Brain microvascular endothelial cell (primary cell): ENCODE measurements at places on chromosomes 16 and 17.
A peak's percentile ranks its signal among the peaks of the same experiment; 100 is the strongest.

GRCh38 chr17:4766723-4767122 lies 5.0 kb upstream of the TM4SF5 start:
- DNase-seq: no peak

- DNase-seq: no peak
These were observed 6.0 kb downstream of the MXRA7 start for GRCh38 chr17:76704805-76705204.

- no peak for DNase-seq
These were observed 23.5 kb upstream of the DHRS13 start for GRCh38 chr17:28926366-28926765.

DNA sequence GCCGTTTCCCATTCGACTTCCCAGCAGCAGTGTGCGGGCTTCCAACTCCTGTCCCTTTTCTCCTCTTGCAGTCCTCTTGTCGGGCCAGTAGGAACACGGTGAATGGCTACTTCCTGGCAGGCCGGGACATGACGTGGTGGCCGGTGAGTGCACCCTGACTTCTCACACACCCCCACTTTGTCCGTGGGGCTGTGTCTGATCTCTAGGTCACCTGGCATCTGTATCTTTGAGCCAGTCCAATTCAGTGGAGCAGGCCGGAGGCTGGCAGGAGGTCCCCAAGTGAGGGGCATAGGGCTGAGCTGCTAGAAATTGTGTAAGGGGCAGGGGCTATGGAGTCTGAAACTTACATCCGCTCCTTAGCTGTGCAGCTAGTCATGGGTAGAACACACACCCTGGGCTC lies 6.6 kb downstream of the SLC5A10 start:
- DNase-seq: no peak

DNA sequence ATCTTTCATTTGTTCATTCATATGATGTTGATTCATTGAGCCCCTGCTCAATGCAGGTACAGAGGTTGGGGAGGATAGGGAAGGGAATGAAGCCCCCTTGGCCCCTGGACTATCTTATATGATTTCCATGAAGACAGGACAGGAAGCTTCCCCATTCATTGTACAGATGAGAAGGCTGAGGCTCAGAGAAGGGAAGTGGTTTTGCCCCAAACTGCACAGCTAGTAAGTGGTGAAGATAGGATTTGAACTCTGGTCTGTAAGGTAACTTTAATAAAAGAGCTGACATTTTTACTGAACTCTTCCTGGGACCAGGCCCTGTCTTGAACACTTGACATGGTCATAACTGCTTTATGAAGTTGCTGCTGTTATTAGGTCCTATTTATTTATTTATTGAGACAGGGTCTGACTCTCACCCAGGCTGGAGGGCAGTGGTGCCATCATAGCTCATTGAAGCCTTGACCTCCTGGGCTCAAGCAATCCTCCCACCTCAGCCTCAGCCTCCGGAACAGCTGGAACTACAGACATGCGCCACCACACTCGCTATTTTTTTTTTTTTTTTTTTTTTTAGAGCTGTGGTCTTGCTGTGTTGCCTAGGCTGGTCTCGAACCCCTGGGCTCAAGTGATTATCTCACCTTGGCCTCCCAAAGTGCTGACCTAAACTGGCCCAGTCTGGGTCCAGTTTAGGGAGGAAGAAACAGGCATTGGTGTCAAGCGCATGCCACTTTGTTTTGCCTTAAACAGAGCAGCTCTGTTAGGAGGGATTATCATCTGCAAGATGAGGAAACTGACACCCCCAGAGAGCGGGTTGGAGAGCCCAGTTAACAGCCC lies 5.0 kb downstream of the CTF1 start:
- no peak for DNase-seq

DNA sequence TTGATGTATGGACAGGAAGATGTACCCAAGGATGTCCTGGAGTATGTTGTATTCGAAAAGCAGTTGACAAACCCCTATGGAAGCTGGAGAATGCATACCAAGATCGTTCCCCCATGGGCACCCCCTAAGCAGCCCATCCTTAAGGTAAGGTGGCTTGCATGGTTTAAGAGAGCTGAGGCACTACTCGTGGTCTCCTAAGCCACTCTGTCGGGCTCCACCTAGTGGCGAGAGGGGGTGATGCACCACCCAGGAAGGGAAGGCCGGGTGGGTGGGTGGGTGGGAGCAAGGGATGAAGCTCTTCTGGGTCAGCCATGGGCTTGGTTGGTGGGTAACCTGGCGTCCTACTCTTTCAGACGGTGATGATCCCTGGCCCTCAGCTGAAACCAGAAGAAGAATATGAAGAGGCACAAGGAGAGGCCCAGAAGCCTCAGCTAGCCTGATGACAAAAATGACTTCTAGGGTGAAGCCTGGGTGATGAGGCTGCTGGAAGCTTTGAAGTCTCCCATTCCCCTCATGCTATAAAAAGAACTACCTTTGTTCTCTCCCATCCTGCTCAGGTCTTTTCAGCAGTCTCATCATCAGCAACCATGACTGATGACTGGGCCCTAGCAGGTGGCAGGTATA lies 21.5 kb downstream of the GPR179 start:
- peak; percentile 33 for DNase-seq

DNA sequence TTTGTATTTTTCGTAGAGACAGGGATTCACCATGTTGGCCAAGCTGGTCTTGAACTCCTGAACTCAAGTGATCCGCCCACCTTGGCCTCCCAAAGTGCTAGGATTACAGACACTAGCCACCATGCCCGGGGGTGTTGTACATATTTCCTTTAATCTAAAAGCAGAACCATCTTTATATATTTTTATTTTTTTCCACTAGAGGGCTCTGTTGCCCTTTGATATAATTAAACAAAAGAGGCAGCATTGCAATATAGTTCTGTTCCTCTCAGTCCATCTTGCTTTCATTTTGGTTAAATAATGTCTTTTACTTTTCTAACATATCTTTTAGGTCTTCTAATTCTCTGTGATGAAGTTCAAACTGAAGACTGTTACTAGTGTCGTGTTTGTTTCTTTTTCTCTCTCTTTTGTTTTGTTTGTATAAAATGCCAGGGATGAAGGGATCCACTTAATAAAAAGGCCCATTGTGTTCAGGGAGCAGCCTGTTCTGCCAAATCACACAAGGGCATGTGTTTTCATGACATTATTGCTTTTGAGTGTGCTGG lies 23.4 kb downstream of the WWOX start:
- peak; percentile 10 for DNase-seq

- DNase-seq: peak; percentile 97
These were observed 182.0 kb downstream of the SEC14L1 start for GRCh38 chr17:77322514-77323412.

DNA sequence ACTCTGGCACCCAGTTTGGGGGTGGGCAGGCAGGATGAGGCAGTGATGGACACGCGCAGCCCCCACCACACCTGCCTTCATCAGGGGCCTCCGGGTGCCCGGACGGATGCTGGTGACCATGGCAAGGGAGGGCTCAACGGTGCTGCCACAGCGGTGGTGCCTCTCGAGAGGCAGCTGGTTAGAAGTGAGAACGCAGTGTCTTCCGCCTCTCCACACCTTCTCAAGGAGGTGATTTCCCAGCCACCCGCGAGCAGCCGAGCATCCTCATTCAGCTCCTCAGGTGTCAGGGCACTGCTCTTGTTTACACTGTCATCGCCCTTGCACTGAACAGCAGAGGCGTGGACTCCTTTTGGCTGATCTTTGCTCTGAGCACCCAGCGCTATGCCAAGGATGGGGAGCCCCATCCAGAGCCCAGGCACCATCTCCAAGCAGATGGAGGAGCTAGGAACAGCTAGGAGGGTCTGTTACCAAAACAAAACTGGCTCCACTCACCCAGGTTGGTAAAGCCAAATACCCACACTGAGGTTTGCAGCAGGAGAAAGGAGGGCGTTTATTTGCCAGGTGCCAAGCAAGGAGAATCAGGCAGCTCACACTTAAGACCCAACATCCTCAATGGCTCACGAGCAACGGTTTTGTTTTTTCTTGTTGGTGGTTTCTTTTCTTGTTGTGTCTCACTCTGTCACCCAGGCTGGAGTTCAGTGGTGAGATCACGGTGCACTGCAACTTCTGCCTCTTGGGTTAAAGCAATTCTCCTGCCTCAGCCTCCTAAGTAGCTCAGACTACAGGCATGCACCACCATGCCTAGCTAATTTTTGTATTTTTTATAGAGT lies 174.3 kb upstream of the TNRC6C start:
- no peak for DNase-seq

DNA sequence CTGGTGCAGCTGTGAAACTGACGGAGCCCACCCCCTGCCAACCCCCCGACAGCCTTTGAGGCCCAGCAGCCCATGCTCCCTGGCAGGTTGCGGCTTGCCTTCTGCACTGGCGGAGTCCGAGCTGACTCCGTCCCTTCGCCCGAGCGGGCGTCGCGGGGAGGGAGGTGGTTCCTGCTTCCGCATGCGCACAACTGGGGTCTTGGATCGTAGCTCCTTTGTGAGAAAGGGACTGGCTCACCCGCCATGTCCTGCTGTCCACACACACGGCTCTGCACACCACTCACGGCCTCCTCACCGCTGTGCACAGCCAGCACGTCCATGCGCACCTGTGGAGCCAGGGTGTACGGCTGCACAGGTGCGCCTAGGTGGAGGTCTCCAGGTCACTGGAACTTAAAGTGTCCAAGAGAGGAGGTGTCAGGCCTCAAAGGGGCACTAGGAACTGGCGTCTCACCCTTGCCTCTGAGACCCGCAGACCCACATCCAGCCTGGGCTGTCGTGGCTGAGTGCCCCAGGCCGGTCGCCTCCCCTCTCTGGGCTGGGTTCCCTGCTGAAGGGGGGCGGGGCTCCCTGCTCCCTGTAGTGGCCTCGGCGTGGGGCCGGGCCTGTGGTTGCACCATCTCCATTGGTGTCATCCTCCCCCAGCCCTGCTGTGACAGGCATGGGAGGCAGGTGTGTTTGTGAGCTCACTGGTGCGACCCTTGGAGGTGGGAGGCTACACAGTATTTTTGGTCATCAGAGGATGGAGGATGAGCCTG lies 45.3 kb downstream of the JPH3 start:
- DNase-seq: no peak

DNA sequence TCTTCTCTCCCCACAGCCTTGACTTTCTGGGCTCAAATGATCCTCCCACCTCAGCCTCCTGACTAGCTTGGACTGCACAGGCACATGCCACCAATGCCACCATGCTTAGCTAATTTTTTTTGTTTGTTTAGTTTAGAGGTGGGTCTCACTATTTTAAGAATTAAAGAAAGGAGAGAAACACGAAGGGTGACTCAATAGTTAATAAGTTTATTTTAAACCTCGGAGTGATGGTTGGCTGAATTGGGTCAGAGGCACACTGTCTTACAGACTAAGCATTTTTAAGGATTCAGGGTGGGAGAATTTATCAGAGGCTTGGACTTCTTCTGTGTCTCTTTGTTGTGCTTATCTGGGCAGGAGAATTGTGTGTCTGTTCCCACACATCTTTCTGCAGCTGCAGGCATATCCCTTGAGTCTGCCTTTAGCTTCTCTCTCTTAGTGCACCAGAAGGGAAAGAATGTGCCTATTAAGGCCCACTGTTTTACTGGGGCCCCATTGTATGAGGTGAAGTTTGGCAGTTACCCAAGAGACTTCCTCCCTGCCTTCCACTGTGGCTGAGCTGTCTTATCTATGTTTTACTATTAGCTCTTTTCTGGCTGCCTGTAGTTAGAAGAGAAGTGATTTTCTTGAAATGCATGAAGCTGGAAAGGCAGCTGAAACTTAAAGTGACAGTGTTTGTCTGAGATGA lies 2172.0 kb downstream of the TP53TG3F start:
- no peak for DNase-seq

GRCh38 chr16:9264067-9264466 lies 172.6 kb downstream of the HAPSTR1 start:
- no peak for DNase-seq

DNA sequence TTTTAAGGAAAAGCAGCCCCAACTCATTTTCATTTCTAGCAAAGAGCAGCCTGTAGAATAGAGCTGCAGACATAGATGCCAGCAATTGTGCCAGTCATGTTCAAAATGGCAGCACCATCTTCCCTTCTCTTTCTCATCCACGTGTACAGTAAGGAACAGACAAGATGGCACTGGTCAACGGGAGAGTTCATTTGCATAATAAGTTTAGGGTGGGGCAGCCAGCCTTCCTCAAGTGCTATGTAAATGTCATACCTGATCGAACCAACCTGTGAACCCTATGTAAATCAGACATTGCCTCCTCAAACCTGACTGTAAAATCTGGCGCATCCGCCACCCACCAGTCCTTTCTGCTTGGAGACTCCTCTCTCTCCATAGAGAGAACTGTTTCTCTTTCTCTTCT lies 150.0 kb upstream of the CDH13 start:
- DNase-seq: no peak

GRCh38 chr16:65002265-65002664 lies 119.6 kb downstream of the CDH11 start:
- peak; percentile 79 for DNase-seq

DNA sequence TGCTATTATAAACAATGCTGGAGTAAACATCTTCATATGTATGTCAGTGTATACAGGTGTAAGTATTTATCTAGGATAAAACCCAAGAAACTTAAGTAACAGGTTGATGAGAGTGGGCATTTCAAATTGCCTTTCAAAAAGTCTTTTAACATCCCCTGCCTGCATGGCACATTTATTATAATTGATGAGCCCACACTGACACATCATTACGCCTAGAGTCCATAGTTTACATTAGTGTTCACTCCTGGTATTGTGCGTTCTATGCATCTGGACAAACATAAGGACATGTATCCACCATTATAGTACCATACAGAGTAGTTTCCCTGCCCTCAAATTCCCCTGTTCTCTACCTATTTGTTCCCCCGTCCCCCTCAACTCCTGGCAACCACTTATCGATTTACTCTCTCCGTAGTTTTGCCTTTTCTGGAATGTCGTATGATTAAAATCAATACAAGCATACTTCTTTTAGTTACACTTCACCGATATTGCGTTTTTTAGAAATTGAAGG lies 53.7 kb downstream of the NACA2 start:
- DNase-seq: no peak
